Epithelial cell of proximal tubule (primary cell): ENCODE measurements at places on chromosomes 4 and X.

DNA sequence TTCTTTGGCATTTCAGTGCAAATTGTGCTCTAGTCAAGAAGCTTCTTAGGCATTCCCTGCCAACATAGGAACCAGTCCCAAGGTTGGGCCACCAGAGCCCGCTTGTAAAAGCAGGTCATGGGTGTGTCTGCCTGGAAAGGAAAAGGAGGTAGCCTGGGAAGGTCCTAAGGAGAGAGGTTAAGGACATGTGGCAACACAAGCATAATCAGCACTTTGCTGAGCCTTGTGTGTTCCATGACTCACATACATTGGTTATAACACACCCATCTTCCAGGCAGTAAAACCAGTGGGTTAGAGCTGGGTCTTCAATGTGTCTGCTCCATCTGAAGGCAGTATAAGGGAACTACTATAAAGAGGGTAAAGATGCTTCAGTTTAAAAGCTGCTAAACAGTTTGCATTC lies 165.0 kb downstream of the FHIP1A start:
- no peak for DNase-seq

- DNase-seq, result no peak
These were observed 242.9 kb upstream of the NEIL3 start for GRCh38 chr4:177066746-177067145.

DNA sequence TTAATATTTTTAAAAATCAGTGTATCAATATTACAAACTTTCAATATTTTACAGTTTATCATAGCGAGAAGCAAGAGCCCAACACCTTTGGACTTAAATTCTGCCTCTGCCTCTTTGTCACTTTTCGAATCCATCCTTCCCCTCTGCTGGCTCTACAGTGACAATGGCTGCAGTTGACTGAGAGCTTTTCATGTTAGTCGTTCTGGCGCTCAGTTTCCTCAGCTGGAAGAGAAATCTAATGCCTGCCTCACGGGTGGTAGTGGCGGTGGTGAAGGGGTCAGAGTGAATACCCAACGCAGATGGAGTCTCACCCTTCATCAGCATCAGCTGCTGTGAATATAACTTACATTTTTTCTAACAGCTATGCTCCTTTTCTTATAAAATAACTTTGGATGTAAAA lies 144.8 kb downstream of the NWD2 start:
- no peak for DNase-seq

DNA sequence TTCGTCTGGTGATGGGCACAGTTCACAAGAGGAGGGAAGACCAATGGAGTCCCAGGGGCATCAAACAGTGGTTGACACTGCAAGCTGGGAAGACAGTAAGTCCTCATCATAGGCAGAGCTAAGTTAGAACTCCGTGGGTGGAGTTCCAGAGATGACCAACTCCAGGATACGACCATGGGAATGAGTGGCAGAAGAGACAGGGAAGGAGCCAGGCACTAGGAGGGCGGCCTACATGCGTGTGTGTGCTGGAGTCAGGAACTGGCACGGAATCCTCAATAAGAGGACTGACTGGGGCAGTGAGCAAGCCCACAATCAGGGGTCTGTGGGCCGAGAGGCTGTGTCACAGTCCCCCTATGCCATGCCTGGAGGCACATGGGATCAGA lies 30.4 kb upstream of the IRAK1 start:
- DNase-seq, result no peak

- DNase-seq, result no peak
These were observed 422.2 kb downstream of the GABRG1 start for GRCh38 chr4:45701621-45702020.

DNA sequence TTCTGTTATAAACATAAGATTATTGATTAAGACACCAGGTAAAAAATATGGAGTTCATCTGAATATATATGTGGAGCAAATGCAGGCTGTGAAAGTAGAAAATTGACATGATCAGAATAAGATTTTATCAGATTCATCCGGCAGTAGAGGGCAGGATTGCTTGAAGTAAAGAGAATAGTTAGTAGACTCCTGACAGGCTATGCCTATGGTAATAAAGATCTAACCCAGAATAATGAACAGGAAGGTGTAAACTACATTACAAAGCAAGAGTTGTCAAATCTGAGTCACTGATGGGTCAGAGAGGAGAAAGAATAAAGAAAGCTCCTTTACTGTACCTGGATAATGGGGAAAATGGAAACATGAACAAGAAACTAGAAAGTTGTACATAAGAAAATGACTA lies 20.8 kb upstream of the TMEM184C start:
- DNase-seq, result no peak
